Bronchial smooth muscle cell (primary cell): ENCODE measurements at places on chromosomes 13 and 19. TPM values are rescaled to one million over a fixed set of nuclear protein-coding genes. Genes with fewer than 3 reads are reported as not detected.

TSPAN16 gene
- total RNA-seq = not detected in 2 replicates

KCNRG gene
- 5.2 and 7.4 TPM in 2 replicates for total RNA-seq

RFXAP gene
- 1.3 TPM in 2 replicates for total RNA-seq

ZNF429 gene
- total RNA-seq = 4.6 and 4.7 TPM in 2 replicates

PSG11 gene
- total RNA-seq = not detected in 2 replicates

ERCC2 gene
- total RNA-seq = 12.5 and 13.2 TPM in 2 replicates

NOVA2 gene
- total RNA-seq = under 0.01 TPM in 2 replicates

MBD3L2 gene
- total RNA-seq = not detected in 2 replicates

C19orf73 gene
- 0.16 and 0.77 TPM in 2 replicates for total RNA-seq

PRRG2 gene
- total RNA-seq = 0.32 and 1.0 TPM in 2 replicates

EXOC3L2 gene
- 0.16 TPM in 1 of 2 replicates, not detected in the other for total RNA-seq

ARL11 gene
- under 0.01 TPM in 1 of 2 replicates, not detected in the other for total RNA-seq

GRK1 gene
- not detected in 2 replicates for total RNA-seq

KLF12 gene
- 5.5 and 7.6 TPM in 2 replicates for total RNA-seq

ADGRE1 gene
- not detected in 2 replicates for total RNA-seq

C19orf67 gene
- total RNA-seq = not detected in 2 replicates

KLK10 gene
- not detected in 2 replicates for total RNA-seq

ZNF507 gene
- 6.8 and 8.0 TPM in 2 replicates for total RNA-seq

FAM174C gene
- 12.3 and 22.2 TPM in 2 replicates for total RNA-seq

PLEKHA4 gene
- 14.3 and 18.6 TPM in 2 replicates for total RNA-seq

USE1 gene
- total RNA-seq = 26.0 and 39.9 TPM in 2 replicates

IL27RA gene
- 0.26 and 1.6 TPM in 2 replicates for total RNA-seq

LILRB1 gene
- not detected in 2 replicates for total RNA-seq

ACP7 gene
- 0.16 and 0.17 TPM in 2 replicates for total RNA-seq

ZNF813 gene
- total RNA-seq = 3.9 and 5.3 TPM in 2 replicates

ZNF135 gene
- 5.7 and 6.1 TPM in 2 replicates for total RNA-seq

PEAK3 gene
- not detected in 2 replicates for total RNA-seq

CYP2B6 gene
- total RNA-seq = not detected in 2 replicates

TMEM59L gene
- 2.2 and 5.0 TPM in 2 replicates for total RNA-seq

SLC46A3 gene
- 1.3 and 2.5 TPM in 2 replicates for total RNA-seq

ZFR2 gene
- not detected in 2 replicates for total RNA-seq

TUBA3C gene
- not detected in 2 replicates for total RNA-seq

DOCK6 gene
- 8.2 and 12.5 TPM in 2 replicates for total RNA-seq

CGB8 gene
- not detected in 2 replicates for total RNA-seq

PSG7 gene
- not detected in 2 replicates for total RNA-seq

MISP3 gene
- 0.34 and 0.63 TPM in 2 replicates for total RNA-seq

SHANK1 gene
- 0.60 and 3.3 TPM in 2 replicates for total RNA-seq

SOX1 gene
- total RNA-seq = not detected in 2 replicates

SIGLEC14 gene
- total RNA-seq = not detected in 2 replicates

ZSCAN1 gene
- total RNA-seq = not detected in 2 replicates

LRRC63 gene
- total RNA-seq = under 0.01 and 0.34 TPM in 2 replicates

NKPD1 gene
- total RNA-seq = 0.47 and 0.52 TPM in 2 replicates

CCDC70 gene
- not detected in 2 replicates for total RNA-seq

CDC42EP5 gene
- total RNA-seq = 9.1 and 27.6 TPM in 2 replicates
